CD4-positive, alpha-beta memory T cell (primary cell): ENCODE measurements at places on chromosomes 5 and 9. TPM values are rescaled to one million over a fixed set of nuclear protein-coding genes. Genes with fewer than 3 reads are reported as not detected.

Gene EXD3
- 7.1 TPM for polyA plus RNA-seq

Gene IL33
- not detected for polyA plus RNA-seq

Gene HAPLN1
- not detected for polyA plus RNA-seq

Gene ST6GALNAC4
- polyA plus RNA-seq: 18.5 TPM

Gene PCDHGA6
- not detected for polyA plus RNA-seq

Gene NREP
- polyA plus RNA-seq: 0.25 TPM

Gene FBP2
- polyA plus RNA-seq: not detected

Gene FYB1
- 414 TPM for polyA plus RNA-seq

Gene TMEM252
- polyA plus RNA-seq: not detected

Gene MARCOL
- not detected for polyA plus RNA-seq

Gene NR2F1
- polyA plus RNA-seq: not detected

Gene ZBED3
- polyA plus RNA-seq: 1.1 TPM

Gene C5orf63
- 9.5 TPM for polyA plus RNA-seq

Gene MLANA
- polyA plus RNA-seq: 0.59 TPM

Gene CFAP157
- 0.14 TPM for polyA plus RNA-seq

Gene HK3
- polyA plus RNA-seq: not detected

Gene SLC36A2
- polyA plus RNA-seq: not detected

Gene NPR3
- polyA plus RNA-seq: not detected

Gene PCDHA1
- not detected for polyA plus RNA-seq

Gene NOL6
- 28.1 TPM for polyA plus RNA-seq

Gene SH3GL2
- not detected for polyA plus RNA-seq

Gene TAF1L
- polyA plus RNA-seq: not detected

Gene HMMR
- not detected for polyA plus RNA-seq

Gene SPACA9
- polyA plus RNA-seq: 1.9 TPM
